Activated CD8-positive, alpha-beta memory T cell treated with anti-CD3 and anti-CD28 coated beads, Interleukin-2, amount 50 U/mL, for 48 hours (primary cell): ENCODE measurements at places on chromosomes 4 and X.

DNA sequence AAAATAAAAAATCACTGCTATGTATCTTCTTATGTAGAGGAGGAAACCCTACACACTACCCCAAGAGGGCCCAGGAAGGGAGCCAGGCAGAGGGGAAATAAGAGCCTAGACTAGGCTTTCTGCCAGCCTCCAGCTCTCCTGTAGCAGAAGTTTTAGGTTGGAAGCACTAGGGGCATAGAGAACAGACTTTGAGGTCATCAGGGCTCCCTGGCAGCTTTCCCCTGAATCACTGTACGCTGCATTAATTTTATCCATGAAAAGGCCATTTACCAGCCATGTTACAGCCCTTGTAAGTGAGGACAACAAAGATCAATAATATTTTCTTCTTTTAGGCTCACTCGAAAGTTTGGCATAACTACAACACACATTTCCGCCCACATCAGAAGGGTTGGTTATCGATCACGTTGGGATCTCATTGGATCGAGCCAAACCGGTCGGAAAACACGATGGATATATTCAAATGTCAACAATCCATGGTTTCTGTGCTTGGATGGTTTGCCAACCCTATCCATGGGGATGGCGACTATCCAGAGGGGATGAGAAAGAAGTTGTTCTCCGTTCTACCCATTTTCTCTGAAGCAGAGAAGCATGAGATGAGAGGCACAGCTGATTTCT lies 24.7 kb downstream of the RPL9 start:
- DNase-seq: no peak

DNA sequence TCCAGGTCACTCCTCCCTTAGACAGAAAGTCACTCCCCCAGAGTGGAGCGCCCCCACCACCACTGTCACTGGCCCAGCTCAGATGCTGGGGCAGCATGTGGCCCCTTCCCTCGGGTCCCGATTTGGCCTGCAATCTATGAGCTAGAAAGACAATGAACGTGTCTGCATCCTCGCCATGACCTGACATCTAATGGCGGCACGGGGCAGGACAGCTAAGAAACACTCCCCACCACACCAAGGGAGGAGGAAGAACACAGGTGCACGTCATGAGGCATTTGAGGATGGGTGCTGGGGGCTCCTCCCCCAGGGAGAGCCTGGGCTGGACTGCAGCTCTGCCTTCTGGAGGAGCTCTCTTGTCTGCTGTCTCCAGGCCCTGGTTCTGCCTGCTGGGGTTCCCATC lies 8.7 kb downstream of the RNF212 start:
- no peak for DNase-seq

GRCh38 chr4:98610926-98611676 lies 47.3 kb downstream of the TSPAN5 start:
- DNase-seq: no peak

DNA sequence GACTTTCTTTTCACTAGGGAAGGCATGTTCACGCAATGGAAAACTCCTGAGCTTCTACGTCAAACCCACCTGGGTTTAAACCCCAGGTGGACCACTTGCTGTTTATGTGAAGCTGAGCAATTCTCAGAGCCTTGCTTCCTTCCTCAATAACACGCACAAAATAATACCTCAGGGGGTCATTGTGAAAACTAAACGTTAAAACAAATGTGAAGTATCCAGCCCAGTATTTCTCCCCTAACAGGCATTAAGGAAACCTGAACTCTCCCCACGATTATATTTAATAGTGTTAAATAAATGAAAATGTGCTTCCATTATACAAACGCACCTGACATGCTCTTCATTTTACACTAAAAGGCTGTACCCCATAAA lies 117.5 kb downstream of the AFAP1 start:
- DNase-seq: no peak

DNA sequence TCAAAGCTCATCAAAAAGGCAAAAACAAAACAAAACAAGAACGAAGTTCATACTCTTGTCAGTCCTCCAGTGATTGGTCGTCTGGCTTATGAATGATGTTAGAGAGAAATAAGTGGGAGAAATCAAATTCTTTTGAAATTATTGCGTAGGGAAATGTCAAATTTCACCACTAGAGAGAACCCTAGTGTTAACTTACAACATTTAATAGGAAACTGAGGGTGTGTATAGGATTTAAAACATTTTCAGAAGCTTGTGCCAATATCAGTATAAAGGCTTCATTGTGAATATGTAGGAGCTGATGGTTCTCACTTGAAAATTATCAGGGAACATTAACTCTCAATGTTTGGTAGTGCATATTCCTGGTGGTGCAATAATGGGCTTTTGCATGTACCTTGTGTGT lies 17.4 kb downstream of the ADH6 start:
- DNase-seq: no peak
